ENCODE measurements at places on chromosomes 13 and 19. TPM values are rescaled to one million over a fixed set of nuclear protein-coding genes. Genes with fewer than 3 reads are reported as not detected.

The BABAM1 gene
- 136 TPM for total RNA-seq

The S1PR5 gene
- total RNA-seq, result 1.4 TPM

The AMH gene
- 25.3 TPM for total RNA-seq

The ZSCAN22 gene
- 2.9 TPM for total RNA-seq

The PHLDB3 gene
- total RNA-seq, result 8.3 TPM

The TEX26 gene
- total RNA-seq, result not detected

The KLK3 gene
- total RNA-seq, result not detected

The CBARP gene
- total RNA-seq, result 21.5 TPM

The NOVA2 gene
- 0.64 TPM for total RNA-seq

The CCDC8 gene
- 30.5 TPM for total RNA-seq

The RXFP2 gene
- not detected for total RNA-seq

The SYDE1 gene
- 8.9 TPM for total RNA-seq

The CRX gene
- 0.72 TPM for total RNA-seq

The MARCHF2 gene
- 28.4 TPM for total RNA-seq

The POLD1 gene
- 85.3 TPM for total RNA-seq

The SMIM24 gene
- total RNA-seq, result 9.5 TPM

The IZUMO2 gene
- total RNA-seq, result 0.79 TPM

The ACP7 gene
- total RNA-seq, result not detected

The APLP1 gene
- 8.8 TPM for total RNA-seq

The TSSK6 gene
- total RNA-seq, result 2.9 TPM

The CYP2F1 gene
- total RNA-seq, result not detected

The SIGLEC8 gene
- total RNA-seq, result not detected

The GPC5 gene
- 0.54 TPM for total RNA-seq

The ZNF497 gene
- total RNA-seq, result 1.7 TPM

The CUL4A gene
- 90.8 TPM for total RNA-seq

The LILRB3 gene
- total RNA-seq, result not detected

The DLEU7 gene
- not detected for total RNA-seq

The DLL3 gene
- total RNA-seq, result 4.3 TPM

The LYPD3 gene
- 0.51 TPM for total RNA-seq

The RPS28 gene
- 1,671 TPM for total RNA-seq

The COL5A3 gene
- total RNA-seq, result 0.04 TPM

The ADPRHL1 gene
- 2.9 TPM for total RNA-seq

The PRR20A gene
- total RNA-seq, result not detected

The MIPEP gene
- 23.1 TPM for total RNA-seq

The NLRP9 gene
- total RNA-seq, result not detected

The SERTAD3 gene
- 62.6 TPM for total RNA-seq

The ZNF284 gene
- 2.1 TPM for total RNA-seq

The TEAD2 gene
- total RNA-seq, result 166 TPM

The TRAPPC2B gene
- total RNA-seq, result 9.5 TPM

The ZNF418 gene
- 29.6 TPM for total RNA-seq

The HIF3A gene
- total RNA-seq, result 71.9 TPM

Measured in endodermal cell (in vitro differentiated cells).